ENCODE measurements at places on chromosomes 3 and 15. TPM values are rescaled to one million over a fixed set of nuclear protein-coding genes. Genes with fewer than 3 reads are reported as not detected.

The ZNF80 gene
- not detected for polyA plus RNA-seq

The MYO5C gene
- 21.8 TPM for polyA plus RNA-seq

DNA sequence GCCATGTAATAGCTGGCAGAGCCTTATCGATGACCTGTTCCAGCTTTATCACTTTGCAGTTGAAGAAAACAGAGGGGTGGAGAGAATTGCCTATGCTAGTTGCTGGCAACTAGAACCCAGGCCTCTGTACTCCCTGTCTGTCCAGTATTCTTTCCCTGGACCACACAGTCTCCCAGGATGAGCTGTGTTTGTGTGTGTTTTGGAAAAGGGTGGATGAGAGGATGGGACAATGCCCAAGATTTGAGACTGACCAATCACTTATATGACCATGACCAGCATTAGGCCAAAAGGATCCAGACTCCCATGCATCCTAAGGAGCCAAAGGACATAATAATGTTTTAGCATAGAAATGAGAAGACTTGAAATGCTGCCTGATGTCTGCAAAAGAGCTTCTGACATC lies 102.6 kb downstream of the CD200R1L start:
- no peak for DNase-seq

The KCNAB1 gene
- 3.4 TPM for polyA plus RNA-seq

DNA sequence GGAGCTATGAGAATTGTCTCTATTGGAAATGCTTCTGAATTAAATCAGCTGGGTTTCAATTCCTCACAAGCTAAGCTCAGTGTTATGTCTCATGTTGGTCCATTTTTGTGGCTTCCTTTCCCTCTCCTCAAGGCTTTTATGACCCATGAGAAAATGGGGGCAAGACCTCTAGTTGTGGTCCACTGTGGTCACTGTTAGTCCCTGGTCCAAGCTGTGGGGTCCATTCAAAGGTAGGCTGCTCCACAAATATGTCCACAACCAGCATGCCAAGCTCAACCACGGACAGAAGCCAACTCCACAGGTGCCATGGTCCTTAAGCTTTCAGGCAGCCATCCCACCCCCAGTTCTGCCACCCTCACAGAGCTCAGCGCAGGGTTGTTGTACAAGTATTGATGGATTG lies 14.9 kb upstream of the TPM1 start:
- DNase-seq: no peak

The DUOX1 gene
- 2.9 TPM for polyA plus RNA-seq

The CKMT1A gene
- polyA plus RNA-seq: 1.2 TPM

GRCh38 chr3:190495796-190496195 lies 18.1 kb upstream of the IL1RAP start:
- DNase-seq: no peak

DNA sequence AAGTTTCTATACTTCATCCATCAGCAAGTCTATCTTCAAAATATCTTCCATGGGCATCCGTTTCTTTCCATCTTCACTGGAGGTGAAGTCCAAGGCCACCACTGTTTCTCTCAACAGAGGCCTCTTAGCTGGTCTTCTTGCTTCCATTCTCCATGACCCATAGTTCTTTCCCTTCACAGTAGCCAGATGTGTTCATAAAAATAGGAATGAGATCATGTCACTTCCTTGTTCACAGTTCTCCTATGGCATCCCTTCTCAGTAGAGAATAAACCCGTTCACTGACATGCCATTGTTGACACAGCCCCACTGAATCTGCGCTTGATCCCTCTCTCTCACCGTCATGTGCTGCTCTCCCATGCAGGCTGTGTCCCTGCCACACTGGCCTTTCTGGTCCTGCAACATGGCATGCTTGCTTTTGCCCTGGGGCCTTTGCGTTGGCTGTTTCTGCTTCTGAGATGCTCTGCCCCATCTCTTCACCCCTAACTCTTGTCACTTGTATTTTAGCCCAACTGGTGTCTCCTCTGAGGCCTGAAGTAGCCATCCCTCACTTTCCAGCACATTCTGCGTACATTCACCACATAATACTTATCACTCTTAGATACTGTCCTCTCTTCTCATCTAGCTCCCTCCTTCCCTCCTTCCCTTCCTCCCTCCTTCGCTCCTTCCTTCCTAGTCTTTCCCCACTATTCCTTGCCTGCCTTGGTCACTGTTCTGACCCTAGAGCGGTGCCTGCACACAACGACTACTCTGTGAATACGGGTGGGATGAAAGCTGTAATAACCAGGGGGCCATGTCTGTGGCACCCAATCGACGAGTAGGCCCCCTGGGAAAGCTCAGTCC lies 42.0 kb downstream of the STARD5 start:
- DNase-seq: no peak

The OSTN gene
- 9.6 TPM for polyA plus RNA-seq

- no peak for DNase-seq
Measured at GRCh38 chr3:37737134-37737533, 124.5 kb upstream of the CTDSPL start.

- no peak for DNase-seq
Measured at GRCh38 chr15:25179673-25180511, 225.1 kb downstream of the SNRPN start.

DNA sequence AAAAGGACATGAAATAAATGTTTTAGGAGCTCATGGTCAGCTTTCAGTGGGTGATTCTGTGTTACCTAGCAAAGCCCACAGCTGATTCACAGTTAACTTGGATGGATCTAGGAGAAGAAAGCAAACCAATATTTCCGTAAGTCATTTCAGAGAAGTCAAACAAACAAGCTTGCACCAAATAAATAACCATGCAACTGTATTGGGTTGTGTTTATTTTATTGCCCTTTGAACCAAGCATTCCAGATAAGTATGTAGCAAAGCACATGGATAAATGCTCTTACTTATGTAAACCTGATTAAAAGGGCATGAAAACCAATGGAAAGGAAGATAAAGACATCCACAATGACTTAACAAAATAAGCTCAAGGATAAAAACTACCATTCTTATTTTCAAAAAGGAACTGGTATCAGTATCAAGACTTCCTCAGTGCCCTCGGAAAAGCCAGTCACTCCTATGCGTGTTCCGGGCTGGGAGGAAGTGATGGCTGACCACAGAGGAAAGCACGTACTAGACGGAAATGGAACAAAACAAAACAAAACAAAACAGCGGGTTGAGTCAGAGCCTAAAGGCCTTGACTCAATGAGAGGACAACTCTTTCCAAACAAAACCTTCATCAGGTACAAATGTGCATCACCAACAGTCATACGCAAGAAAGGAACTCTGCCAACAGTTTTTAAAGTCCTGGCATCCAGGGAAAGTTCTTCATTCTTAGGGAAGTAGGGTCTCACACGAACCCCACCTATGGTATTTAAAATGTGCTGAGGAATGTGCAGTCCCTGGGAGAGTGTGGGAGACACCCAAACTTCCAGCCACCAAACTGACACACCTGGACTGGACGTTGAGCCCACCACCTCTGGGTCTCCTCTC lies 103.3 kb downstream of the SNRK start:
- DNase-seq: no peak

The CNTN6 gene
- 2.0 TPM for polyA plus RNA-seq

DNA sequence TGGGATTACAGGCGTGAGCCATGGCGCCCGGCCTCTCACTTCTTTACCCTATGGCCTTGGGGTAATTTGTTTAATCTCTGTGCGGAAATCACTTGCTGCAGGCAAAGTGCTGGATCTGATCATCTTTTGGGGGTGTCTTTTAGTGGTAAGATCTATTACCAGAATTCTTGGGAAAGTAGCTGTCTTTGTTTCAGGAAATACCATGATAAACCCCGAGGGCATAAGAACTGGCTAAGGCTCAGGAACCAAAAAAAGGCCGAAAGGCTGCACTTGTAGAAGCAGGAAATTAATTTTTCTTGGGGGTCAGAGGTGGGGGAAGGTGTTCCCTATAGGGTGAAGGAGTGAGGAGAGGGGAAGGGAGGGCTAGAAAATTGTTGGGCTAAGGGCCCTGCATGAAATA lies 22.7 kb upstream of the IGF2BP2 start:
- no peak for DNase-seq

DNA sequence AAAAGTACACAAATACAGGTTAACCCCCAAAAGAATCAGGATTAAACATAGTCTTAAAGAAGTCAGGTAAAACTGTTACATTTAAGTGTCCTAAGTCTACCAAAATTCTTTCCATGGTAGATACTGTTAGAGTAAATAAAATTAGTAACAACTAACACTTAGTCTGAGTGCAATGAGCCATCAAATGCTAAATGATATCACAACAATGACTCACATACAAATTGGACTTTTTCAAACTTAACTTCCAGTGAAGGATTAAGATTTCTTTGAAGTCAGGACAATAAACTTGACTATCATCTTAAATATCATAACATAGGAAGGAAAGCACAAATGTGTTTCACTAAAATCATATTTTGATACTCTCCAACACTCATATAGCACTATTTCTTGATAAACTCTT lies 43.9 kb downstream of the ZNF148 start:
- no peak for DNase-seq

DNA sequence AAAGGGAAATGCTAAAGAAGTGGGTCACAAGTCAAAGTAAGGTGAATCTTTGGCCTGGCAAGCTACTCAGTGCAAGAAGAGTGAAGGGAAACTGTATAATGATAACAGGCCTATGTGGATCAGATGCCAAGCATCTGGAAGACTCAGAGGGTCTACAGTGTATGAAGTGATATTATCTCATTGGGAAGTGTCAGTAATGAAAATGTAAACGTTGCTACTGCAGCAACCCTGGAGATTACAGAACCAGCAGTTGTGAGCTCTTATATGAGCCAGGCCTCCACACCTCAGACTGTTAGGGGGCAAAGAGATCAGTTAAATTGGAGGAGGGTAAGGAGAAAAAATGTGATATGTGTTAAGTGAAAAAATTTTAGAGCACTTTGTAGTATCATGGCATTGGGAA lies 195.4 kb upstream of the DPH6 start:
- DNase-seq: no peak

The PLA2G4F gene
- 28.5 TPM for polyA plus RNA-seq

DNA sequence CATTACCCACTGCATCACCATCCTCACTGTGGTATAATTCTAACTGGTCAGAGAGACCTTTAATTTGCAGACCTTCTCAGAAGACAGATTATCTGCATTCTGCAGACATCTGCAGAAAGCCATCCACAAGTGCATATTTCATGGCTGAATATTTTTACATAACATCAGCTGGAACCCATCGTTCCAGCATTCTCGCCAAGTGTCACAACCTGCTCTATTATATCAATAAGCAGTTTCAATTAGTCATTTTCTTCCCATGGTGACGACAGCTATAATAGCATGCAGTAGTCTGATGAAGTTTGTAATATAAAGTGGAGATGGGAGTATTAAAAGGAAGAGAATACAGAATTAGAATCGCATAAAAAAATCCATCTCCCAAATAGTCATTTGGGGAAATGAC lies 334.7 kb downstream of the FHIT start:
- DNase-seq: no peak

The SPTSSB gene
- polyA plus RNA-seq: 2.8 TPM

GRCh38 chr3:146431240-146431639 lies 38.1 kb downstream of the PLSCR2 start:
- no peak for DNase-seq

The RAB27A gene
- 16.9 TPM for polyA plus RNA-seq

DNA sequence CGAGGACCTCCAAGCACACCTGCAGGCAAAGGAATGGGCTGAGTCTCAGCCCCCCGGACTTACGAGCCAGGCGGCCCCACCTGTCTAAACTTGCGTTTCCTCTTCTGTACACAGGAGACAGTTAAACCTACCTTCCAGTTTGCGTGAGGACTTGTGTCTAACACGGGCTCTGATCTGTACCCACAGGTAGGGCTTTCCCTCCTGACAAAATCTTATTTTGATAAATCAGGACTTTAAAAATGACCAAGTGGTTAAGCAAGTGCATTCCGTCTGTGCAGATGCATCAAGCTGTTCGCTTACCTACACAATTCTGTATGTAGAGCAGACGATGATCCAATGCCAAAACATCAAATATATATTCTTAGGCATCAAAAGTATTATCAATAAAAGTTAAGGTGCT lies 238.0 kb downstream of the XXYLT1 start:
- DNase-seq: no peak

The GABRR3 gene
- polyA plus RNA-seq: not detected

The MGLL gene
- 25.4 TPM for polyA plus RNA-seq

GRCh38 chr15:31027910-31028578 lies 36.6 kb upstream of the MTMR10 start:
- DNase-seq: no peak

The AHSG gene
- 0.72 TPM for polyA plus RNA-seq

The XCR1 gene
- polyA plus RNA-seq: 0.49 TPM

DNA sequence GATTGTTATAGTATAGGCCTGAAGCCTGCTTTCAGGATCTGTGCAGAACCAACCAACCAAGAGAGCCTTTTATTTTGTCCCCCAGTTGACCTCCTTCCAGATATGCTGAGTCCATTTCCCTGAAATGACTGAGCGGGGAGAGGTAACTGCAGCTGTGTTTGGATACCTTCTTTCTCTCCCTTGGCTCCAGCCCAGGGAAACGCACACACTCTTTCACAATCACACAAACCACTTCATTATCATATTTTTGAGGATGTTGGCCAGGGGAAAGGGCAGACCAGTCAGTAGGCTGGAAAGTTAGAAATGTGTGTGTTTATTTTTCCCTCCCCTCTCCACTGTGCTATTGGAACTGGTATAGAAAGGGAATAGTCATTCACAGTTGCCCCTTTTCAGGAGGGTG lies 417.7 kb upstream of the TBL1XR1 start:
- no peak for DNase-seq

DNA sequence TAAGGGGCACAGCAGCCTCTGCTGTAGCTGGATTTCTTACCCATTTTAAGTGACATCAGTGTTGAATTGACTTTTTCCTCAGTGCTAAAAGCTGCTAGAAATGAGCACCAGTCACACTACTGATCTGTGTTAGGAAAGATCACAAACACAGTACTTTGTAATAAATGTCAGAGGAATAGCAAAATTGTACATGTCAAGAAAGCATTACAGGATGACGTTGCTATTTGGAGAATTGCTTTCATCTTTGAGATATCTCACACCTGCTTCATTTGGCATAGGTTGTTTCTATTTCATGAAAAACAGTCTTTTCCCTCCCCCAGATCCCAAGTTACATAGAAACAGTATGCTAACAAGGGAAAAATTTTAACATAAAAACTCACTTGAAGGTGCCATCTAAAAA lies 77.8 kb downstream of the SLC25A26 start:
- no peak for DNase-seq

GRCh38 chr3:124529826-124530571 lies 200.3 kb upstream of the UMPS start:
- no peak for DNase-seq

DNA sequence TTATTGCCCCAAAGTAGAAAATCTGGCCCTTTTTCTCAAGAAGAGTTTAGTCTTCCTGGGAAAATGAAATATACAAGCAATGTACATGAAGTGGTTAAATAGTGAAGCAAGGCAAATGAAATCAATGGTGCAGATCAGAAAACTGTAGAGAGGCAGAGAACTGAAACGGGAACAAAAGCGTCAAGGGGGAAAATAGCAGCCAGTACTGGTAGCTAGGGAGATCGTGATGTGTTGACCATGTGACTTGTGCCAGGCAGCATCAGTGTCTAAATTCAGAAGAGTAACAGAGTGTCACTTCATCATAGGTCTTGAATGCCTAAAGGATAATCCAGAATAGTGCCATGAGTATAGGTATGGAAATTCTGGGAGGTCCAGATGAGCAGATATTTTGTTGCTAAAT lies 163.1 kb downstream of the CHL1 start:
- DNase-seq: no peak
